ENCODE measurements at places on chromosomes 11 and 22.

- DNase-seq = peak; percentile 47
These were observed 8.9 kb upstream of the UCP2 start for GRCh38 chr11:73991471-73992006.

DNA sequence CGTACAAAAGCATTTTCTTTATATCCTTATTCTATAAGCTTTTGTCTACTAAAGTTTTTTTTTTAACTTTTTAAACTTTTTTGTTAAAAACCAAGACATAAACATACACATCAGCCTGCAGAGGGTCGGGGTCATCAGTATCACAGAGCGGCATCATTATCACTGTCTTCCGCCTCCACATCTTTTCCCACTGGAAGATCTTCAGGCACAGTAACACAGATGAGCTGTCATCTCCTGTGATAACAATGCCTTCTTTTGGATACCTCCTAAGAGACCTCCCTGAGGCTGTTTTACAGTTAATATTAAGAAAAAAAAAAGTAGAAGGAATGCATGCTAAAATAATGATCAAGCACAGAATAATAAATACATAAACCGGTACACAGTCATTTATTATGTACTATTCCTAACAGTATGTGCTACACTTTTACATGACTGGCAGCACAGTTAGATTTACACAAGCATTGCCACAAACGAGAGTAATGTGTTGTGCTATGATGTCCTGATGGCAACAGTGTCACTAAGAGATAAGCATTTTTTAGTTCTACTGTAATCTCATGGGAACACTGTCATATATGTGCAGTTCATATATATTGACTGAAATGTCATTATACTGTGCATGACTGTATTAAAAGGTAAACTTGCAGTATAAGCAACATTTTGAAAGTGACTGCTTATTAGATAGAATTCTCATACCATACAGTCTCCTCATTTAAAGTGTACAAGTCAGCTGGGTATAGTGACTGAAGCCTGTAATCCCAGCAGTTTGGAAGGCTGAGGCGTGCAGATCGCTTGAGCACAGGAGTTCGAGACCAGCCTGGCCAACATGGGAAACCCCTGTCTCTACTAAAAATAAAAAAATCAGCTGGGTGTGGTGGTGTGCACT, 58.6 kb downstream of the KDM2A start:
- no peak for DNase-seq

DNA sequence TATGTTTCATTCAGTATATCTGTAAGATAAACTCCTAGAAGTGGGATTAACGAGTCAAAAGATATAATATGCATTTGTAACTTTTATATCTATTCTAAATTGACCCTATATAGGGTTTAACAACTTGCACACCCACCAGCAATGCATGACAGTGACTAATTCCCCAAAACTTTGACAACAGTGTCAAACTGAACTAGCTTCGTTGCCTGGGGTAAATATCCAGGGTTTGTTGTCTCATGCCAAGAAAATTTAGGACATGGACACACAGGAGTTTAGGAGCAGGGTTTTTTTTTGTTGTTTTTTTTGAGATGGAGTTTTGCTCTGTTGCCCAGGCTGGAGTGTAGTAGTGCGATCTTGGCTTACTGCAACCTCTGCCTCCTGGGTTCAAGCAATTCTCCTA, 5.1 kb downstream of the SNU13 start:
- DNase-seq = no peak

GRCh38 chr11:104015649-104016415, 20.6 kb upstream of the DDI1 start:
- no peak for DNase-seq

GRCh38 chr11:68541116-68541515, 80.6 kb downstream of the PPP6R3 start:
- DNase-seq = no peak

DNA sequence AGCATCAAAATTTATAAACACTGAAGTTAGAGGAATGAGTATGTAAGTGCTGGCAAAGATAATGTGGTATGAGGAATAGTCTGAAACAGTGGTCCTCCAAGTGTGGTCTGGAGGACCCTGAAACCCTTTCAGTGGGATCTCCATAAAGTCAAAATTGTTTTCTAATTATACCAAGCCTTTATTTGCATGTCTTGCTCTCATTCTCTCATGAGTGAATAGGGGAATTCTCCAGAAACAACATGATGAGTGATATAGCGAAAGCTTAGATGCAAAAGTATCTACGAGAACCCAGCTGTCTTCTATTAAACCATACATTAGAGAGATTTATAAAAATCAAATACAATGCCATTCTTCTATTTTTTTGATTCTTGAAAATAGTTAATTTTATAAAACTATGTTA, 145.0 kb upstream of the RAG2 start:
- DNase-seq = no peak

DNA sequence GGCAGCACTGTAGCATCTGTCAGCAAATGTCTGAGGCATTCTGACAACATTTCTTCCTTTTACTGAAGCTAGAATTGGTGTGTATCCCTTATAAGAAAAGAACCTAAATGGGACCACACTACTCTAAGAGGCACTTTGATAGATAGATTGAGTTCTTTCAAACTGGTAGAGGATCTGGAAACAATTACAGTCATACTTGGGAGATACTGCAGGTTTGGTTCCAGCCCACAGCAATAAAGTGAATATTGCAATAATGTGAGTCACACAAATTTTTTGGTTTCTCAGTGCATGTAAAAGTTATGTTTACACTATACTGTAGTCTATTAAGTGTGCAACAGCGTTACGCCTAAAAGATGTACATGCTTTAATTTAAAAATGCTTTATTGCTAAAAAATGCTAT, 96.9 kb downstream of the SBF2 start:
- DNase-seq = no peak

DNA sequence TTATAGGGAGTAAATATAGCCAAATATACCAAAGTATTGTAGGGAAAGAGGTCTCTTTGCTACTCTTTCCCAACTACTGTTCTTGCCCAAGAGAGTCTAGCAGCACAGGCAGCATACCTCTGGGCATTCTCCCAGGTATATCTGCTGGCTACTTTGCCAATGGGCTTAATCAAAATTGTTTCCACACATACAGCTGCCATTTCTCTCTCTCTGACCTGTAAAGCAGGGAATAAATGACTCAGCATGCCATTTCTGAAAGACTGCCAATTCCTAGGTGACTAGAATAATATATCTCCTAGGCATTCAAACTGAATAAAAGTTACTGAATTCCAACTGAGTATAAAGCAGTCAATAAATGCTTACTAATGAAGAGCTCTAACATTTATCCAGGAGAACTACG, 44.6 kb downstream of the RDX start:
- DNase-seq = no peak

- DNase-seq = no peak
These were observed 14.6 kb downstream of the MS4A18 start for GRCh38 chr11:60739114-60739513.

- no peak for DNase-seq
These were observed 9.1 kb upstream of the CCDC81 start for GRCh38 chr11:86365546-86365945.

DNA sequence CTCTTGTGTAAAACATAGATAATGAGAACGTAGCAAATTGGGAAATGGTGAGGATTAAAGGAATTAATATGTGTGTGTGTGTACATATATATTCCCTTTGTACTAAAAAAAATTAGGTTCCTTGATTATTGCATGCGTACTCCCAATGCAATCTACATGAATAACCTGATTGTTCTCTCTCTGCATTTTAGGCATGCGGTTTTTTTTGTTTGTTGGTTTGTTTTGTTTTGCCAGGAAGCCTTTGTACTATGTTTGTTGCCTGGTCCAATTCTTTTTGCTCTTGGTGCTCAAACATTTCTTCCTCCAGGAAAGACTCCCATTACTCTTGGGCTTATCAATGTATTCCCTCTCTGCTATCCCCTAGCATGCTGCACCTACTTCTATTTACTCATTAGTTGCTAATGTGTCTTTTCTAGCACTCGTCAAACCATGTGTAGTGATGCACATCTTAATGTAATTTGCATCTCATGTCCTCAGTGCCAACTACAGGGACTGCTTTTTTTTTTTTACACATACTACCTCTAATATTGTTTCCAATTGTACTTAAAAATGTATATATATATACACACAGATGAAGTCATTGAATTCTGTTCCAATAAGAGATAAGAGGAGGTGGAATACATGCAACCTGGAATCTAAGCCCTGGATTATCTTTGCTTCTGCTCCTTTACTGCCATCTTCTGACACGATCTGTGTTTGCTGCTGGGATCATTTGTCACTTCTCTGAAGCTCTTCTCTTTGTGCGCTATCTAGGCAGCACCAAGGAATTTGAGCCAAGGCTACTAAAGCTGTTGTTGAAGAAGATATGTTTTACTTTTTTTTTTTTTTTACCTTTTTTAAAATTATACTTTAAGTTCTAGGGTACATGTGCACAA, 197.2 kb upstream of the ANO3 start:
- DNase-seq = no peak

GRCh38 chr11:84250834-84251613, 964.9 kb upstream of the CCDC90B start:
- no peak for DNase-seq

DNA sequence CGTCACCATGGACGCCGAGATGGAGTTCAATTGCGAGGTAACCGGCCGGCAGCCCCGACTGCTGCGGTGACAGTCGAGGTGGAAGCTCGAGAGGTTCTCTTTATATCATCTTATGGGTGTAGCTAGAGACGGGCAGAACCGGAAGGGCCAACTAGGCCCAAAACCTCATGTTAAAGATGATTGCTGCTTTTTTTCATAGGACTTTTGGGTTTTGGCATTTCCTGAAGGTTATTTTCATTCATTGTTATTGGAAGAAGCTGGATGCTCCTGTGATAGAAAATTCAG, 585 bp downstream of the NF2 start:
- DNase-seq = no peak

- DNase-seq = no peak
These were observed 27.5 kb upstream of the FBLN1 start for GRCh38 chr22:45475063-45475747.

DNA sequence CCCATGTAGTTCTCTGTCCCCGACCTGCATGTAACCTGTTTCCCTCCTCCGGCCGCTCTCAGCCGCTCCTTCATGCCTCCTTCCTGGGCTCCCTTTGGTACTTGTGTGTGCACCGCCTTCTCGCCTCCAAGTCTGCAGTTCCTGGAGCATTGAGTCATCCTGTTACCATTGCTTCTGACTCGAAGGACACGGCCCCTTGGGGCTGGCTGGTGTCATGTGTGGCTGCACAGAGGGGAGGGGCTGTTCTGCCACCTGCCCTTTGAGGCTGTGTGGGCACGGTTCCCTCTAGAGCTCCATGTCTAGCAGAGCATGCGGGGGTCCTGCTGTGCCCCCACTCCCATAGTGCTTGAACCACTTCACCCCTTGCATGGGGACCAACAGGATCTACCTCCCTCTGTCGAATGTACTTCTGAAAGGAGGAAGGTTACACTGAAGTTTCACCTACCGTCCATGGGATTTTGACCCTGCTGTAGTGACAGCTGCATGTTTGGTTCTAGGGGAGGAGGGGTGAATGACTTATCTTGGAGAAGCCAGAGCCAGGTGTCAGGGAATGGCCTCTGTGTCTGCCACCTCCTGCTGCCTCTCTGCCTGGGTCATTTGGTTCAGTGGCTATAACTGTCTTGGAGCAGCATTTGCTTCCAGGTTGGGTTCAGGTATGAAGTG, 39.6 kb downstream of the BCR start:
- peak; percentile 77 for DNase-seq

DNA sequence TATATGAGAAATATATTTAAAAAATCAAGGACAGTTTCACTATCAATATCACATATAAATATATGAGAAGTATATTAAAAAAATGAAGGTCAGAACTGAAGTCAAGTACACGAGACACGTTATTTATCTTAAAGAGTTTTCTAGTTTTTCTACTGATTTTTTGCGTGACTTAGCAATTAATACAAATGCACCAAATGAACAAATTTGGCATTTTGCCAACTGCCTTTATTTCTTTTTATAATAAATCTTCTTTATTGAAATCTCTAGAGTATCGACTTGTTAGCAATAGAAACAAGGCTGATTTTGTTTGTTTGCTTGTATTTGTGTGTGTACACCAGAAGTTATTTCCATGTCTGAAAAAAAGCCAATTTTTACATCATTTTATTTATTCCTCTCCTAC, 1684.7 kb upstream of the RAG2 start:
- no peak for DNase-seq

GRCh38 chr11:2576111-2576510, 123.7 kb downstream of the KCNQ1OT1 start:
- DNase-seq = no peak

GRCh38 chr11:88169471-88169870, 5.8 kb downstream of the RAB38 start:
- no peak for DNase-seq

- DNase-seq = no peak
These were observed 427.0 kb upstream of the DDI1 start for GRCh38 chr11:103609117-103610066.

- DNase-seq = no peak
These were observed 126.3 kb downstream of the RRAS2 start for GRCh38 chr11:14232652-14233051.

DNA sequence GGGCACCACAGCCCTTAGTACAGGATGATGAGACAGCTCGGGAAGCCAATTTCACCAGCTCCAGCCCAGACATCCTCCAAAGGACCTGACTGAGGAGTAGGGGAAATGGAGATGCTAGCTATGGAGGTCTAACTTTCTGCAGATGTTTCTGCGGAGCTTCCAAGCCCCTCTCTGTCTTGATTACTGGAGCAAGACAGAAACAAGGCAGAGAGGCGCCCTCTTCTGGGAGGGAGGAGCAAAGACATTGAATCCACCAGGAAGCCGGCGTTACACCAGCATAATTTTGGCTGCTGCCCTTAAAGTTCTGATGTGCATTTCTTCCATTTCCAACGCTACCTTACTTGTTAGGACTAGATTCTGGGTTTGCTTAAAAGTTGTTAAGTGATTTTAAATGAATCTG, 107.3 kb upstream of the HSD17B12 start:
- DNase-seq = no peak

- peak; percentile 36 for DNase-seq
These were observed 59.9 kb downstream of the GGTLC2 start for GRCh38 chr22:22704156-22704946.

GRCh38 chr11:76543006-76543703, 98.3 kb downstream of the EMSY start:
- DNase-seq = no peak

DNA sequence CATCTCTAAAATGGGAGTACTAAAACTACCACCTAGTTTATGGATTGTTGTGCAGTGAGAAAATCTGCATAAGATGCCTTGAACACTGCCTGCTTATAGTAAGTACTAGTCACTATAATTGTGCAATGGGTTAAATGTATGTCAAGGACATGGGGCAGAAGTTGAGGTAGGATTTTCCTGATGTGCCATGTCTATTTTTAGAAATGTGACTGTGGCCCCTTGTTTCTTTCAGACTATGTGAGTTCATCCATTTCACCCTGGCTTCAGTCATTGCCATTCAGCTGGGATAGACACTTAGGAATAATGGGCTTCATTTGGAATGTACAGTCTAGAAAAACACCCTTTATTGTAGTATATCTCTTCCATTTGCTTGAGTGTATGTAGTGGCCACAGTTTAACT, 51.4 kb downstream of the BDNF start:
- no peak for DNase-seq

- peak; percentile 73 for DNase-seq
These were observed at the start of gene JAML for GRCh38 chr11:118224511-118225188. Gene JAML, minus strand, starts transcription at chr11:118225011. Its CDS starts 10,145 bp downstream, at chr11:118214866.
